ENCODE measurements at places on chromosomes 16 and 17.
A peak's percentile ranks its signal among the peaks of the same experiment; 100 is the strongest.

DNA sequence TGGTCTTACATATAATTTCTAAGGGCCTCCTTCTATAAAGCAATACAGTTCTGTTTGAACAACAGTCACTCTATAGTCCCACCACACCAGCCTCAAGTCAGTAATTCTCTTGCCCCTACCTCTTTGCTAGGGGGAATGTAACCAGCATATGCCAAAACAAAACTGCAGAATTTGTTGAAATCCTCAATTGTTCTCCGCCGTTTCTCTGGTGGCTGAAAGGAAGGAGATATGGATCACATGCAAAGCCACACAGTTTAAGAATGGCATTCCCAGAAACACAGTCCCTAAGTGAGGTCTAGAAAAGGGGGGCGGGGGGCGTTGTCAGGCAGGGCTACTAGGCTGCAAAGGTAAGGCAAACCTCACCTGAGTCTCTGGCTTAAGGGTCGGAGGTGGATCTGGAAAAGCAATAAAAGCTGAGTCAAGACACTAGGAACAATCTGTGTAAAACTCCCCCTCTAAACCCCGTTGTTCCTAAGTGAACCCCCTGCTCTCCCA lies 1.9 kb downstream of the PHF23 start:
- DNase-seq: no peak

DNA sequence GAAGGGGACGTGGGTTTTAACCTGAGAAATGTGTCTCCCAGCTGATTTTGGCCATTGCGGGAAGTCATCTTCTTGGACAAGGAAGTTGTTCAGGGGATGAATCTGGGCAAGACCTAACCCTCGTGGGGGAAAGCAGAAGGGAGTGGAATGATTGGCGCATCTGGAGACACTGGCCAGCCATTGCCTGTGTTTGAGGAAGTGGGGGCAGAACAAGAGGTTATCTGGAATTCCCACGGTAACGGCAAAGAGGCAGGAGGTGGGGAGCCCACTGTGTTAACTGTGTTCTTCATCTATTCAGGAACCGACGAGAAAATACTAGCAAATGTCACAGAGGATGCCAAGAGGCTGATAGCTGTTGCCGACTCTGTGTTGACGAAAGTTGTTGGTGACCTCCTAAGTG lies 66.9 kb downstream of the RNF213 start:
- no peak for DNase-seq

DNA sequence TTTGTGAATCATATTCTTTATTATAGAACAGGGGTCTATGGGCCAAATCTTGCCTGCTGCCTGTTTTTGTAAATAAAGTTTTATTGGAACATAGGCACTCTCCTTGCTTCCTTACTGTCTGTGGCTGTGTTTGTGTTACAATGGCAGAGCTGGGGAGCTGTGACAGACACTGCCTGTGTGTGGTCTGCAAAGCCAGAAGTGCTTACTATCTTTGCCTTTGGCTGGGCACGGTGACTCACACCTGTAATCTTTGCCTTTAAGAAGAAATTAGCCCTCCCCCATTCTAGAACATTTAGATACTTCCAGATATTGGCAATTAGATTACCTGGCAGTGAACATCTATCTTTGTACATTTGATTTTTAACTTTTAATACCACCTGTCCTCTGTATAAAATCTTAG lies 308.3 kb downstream of the FOXL1 start:
- DNase-seq: no peak

DNA sequence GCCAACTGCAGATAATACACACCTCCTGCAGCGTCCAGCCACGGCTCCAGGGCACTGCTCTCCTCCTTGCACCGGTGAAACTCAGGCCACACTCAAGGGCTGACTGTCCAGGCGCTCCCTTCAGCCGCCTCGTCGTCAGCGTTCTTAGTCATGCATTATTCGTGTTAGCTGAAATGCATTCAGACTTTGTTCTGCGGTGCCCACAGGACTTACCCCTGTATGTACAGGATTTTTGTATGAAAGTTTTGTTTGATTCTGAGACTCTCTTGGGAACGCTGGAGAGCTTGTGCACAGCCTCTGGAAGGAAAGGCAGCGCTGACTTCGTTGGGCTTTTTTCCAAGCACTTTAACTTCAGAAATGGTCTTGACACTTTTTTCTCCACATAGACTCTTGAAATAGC lies 22.1 kb downstream of the CIBAR2 start:
- no peak for DNase-seq

- no peak for DNase-seq
Measured at GRCh38 chr16:57564571-57565270, 22.3 kb downstream of the ADGRG5 start.

GRCh38 chr17:17672453-17673368 lies 8.5 kb upstream of the RAI1 start:
- DNase-seq: no peak

GRCh38 chr16:54937671-54938211 lies 7.1 kb downstream of the IRX5 start:
- no peak for DNase-seq

- DNase-seq: no peak
Measured at GRCh38 chr17:38509772-38510420, 81.6 kb downstream of the ARHGAP23 start.

DNA sequence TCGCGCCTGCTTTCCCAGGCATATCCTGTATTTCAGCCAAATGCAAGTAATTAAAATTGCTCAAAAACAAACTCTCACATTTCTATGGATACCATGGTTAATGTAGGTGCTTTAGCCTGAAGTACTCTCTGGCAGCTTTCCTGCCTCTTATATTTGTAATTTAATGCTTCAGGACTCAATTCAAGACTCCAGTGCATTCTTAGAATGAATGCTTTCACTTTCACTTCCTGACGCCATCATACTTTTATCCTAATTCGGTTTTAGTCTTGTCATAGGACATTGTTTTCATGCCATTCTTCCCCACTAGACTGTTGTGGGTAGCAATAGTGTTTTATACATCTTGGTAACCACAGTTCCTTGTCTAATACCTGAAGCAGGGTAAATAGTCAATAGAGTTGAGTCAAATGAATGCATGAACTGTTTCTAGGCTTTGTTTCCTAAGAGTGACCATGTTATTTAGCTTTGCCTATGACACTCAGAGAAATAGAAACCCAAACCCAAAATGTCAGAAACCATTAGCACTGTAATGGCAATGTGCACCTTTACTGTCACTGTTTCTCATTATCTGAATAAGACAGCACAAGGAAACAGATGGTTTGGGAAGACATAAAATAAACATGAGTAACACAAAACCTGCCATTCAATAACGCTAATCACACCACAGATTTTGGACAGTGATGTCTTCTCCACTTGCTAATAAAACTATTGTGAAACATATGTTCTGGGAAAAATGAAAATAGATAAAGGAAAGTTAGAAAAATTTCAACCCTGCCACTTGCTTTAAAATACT lies 705.5 kb downstream of the CDH11 start:
- DNase-seq: no peak

DNA sequence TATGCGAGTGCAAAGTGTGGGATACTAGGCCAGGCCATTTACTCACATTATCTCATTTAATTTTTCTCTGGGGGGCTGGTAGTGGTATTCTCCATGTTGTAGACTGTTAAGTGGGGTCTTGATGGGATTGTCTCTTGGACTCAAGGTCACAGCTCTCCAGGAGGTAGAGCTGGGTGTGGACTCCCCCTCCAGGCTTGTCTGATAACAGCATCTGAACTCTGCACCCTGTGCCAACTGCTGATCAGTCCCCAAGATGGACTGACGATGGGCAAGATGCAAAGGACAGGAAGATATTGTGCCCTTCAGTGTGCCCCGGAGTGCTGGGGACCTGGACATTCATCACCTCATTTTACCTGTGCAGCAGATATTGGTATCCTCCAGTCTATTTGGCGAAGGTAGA lies 147.8 kb downstream of the MSI2 start:
- no peak for DNase-seq

DNA sequence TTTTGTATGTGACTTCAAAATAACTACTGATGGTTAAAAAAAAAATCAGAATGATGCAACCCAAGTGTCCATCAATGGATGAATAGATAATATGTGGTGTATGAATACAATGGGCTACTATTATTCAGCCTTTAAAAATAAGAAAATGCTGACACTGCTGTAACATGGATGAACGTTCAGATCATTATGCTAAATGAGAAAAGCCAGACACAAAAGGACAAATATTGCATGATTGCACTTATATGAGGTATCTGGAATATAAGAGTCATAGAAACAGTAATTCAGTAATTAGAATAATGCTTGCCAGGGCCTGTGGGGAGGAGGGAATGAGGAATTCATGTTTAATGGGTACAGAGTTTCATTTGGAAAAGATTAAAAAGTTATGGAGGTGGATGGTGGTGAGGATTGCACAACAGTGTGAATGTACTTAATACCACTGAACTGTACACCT lies 25.4 kb downstream of the TENT4B start:
- no peak for DNase-seq

GRCh38 chr16:55655897-55656681 lies at the start of gene SLC6A2:
Gene SLC6A2, plus strand, starts transcription at chr16:55655988. Its CDS starts 707 bp downstream, at chr16:55656695.
- DNase-seq: no peak

GRCh38 chr16:3431779-3432219 lies 11.5 kb downstream of the ZNF597 start:
- DNase-seq: peak; percentile 17

DNA sequence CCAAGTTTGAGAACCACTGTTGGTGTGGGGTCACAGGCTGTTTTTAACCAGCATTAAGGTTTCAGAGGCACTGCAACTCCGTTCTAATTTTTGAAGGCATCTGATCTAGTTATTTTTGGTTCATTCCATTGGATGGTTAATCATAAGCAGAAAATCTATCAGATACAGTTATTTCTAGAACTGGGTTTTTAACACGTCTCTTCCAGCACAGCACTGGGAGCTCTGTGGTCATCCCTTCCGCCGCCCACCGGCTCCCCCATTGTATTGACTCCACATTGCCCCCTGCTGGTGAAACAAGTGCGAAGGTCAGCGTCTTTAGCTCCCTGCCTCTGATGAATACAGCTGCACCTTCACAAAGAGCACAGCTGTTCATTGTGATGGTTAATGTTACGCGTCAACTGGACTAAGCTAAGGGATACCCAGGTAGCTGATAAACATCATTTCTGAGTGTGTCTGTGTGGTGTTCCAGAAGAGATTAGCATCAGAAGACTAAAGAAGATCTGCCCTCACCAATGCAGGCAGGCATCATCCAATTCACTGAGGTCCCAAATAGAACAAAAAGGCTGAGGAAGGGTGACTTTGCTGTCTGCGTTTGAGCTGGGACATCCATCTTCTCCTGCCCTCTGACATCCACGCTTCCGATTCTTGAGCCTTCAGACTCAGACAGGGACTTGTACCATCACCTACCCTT lies 8.5 kb downstream of the CCL18 start:
- peak; percentile 47 for DNase-seq

DNA sequence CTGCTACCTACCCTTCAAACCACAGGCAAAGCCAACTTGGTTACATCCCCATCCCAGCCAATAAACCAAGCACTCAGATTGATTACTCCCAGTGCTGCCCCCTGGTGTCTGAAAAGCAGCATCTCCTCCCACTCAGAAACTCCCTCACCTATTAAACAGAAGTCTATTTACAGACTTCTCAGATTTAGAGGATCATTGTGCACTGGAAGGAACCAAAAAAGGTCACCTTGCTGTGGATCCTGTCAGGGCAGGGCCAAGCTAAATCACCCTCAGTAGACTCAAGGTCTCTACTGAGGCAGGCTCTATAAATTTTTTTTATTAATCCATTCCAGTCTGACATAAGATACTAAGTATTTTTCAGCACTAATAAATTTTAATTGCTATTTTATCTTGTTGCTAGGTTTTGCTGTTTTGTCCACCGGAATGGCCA lies 17.6 kb downstream of the HIGD1B start:
- peak; percentile 41 for DNase-seq

DNA sequence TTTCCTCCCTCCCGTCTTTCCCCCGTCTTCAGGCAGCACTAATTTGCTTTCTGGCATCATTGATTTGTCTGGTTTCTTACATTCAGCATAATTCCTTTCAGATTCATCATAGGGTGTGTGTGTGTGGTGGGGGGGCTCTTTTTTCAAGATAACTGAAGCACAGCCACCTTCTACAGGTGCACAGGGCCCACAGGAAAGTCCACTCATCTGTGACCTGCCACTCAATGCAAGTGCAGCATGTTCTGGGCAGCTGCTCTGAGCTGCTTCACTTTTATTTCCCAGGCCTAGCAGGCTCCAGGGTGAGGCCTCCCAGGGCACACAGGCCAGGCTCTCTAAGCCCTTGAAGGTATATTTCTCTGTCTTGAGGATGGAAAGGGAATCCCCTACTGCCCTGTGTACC lies 35.2 kb upstream of the MYH10 start:
- no peak for DNase-seq

DNA sequence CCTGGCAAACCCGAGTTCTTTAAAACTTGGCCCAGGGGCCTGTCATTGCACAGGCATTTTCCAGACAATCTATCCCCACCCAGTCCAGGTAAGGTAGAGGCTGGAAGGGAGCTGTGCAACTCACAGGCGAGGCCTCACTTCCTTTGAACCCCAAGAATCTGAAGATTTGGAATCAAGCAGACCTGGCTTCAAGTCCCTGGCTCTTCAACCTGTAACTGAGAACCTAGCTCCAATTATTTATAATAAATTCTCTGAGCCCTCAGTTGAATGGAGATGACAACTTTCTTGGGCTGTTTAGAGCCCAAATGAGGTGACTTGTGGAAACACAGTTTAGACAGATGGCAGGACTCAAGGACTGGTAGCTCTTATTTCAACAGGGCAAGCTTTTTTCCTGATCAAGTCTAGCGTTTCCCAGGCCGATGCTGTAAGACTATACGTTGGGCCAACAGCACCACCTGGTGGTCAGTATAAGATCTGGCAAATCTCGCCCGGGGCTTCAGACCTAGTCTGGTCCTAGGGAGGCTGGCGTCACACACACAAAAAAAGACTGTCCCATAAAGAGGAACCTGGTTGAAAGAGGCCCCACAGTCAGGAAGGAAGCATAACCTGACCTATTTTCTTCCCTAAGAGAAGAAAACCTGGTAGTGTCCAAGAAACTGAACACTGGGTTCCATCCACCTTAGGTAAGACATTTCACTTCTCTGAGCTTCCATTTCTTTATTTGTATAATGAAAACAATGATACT lies 117.9 kb downstream of the C17orf67 start:
- peak; percentile 51 for DNase-seq

- DNase-seq: no peak
Measured at GRCh38 chr17:45093444-45094110, 32.5 kb downstream of the NMT1 start.

GRCh38 chr16:82999711-83000110 lies 372.9 kb downstream of the CDH13 start:
- no peak for DNase-seq

DNA sequence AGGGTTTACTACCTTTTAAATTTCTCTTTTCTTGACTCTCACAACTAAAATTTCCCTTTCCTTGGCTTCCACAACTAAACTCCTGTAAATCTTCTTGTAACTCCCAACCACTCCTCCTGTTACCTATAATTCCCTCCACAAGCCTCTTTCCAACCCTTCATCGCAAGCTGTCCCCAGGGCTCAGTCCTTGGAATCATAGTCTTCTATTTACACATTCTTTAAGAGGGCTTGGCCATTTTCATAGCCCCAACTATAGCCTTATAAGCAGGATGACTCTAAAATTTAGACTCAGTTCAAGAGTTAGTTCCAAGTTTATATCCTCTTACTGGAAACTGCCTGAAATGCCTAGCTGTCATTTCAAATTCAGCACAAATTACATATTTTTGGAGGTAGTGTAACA lies 23.9 kb downstream of the GLG1 start:
- DNase-seq: no peak
